ENCODE measurements at places on chromosomes 1 and 21.

DNA sequence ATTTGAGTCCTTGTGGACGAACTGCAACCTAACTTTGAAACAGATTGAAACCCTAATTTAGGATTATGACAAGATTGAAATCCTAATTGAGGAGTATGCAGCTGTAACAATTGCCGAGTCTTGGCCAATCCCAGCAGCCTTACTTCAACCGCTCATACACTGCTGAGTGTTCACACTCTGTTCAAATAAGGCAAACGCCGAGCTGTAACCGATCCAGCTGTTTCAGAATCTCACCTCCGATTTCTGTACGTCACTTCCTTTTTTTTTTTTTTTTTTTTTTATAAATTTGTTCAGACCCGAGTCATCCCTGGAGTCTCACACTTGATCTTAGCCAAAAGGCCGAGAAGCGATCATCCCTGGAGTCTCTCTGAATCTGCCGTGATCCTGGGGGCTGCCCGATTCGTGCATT, 22.3 kb upstream of the ATP5PO start:
- peak; percentile 59 for DNase-seq

- no peak for DNase-seq
Measured at GRCh38 chr1:217542136-217542777, 88.6 kb downstream of the GPATCH2 start.

DNA sequence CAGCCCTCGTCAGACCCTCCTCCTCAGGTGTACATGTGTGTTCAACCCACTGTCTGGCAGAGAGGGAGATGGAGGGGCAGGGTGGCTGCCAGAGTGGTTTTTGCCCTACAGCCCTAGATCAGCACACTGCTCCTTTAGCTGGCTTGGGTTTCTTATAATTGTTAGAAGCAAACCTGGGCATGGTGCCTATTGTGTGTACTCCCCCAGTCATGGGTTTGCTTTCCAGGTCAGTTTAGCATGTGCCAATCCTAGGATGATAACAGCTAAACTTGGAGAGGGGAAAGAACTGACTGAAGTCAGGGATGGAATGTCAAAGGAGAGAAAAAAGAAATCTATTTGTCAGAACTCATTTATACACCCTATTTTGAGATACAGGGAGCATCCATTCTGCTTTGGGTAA, 63.3 kb downstream of the UCK2 start:
- DNase-seq: no peak

- no peak for DNase-seq
Measured at GRCh38 chr1:29972421-29973053, 736.2 kb downstream of the PTPRU start.

DNA sequence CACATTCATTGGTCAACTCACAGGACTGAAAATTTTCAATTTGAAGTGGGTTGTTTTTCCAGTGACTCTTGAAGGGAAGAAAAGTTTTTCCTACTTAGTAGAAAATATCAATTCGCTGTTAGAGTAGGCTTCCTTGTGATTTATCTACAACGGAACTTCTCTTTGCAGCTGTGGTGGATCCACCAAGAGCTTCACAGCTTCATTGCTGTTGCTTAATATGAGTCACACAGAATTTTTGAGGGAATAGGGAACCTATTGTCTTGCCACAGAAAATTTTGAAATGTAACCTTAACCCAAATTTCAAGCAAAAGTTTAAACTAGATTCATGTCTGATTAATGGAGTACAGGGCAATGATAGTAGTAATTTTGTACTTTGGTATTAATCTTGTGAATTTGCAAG, 58.4 kb upstream of the IFI44L start:
- DNase-seq: no peak

- DNase-seq: no peak
Measured at GRCh38 chr1:89965193-89965768, 29.6 kb upstream of the ZNF326 start.

GRCh38 chr1:58030456-58030855, 516.1 kb downstream of the OMA1 start:
- no peak for DNase-seq

GRCh38 chr1:65724151-65724550, 68.5 kb upstream of the PDE4B start:
- no peak for DNase-seq

DNA sequence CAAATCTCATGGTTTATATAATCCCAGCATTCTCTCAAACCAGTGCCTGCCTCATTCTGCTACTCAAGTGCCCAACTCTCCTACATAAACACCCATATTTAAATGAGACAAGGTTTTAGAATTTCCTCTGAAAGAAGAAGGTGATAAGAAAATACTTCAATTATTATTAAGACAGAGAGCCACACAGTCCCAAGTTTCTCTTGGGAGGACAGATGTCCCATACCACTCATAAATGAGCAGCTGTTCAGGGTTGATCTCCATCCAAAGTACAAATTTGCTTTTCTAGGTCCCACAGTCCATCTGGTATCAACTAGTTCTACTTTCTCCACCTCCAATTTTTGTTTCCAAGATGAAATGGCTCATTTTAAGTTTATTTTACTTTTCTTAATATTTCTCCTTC, 11.3 kb downstream of the DCAF8 start:
- no peak for DNase-seq

DNA sequence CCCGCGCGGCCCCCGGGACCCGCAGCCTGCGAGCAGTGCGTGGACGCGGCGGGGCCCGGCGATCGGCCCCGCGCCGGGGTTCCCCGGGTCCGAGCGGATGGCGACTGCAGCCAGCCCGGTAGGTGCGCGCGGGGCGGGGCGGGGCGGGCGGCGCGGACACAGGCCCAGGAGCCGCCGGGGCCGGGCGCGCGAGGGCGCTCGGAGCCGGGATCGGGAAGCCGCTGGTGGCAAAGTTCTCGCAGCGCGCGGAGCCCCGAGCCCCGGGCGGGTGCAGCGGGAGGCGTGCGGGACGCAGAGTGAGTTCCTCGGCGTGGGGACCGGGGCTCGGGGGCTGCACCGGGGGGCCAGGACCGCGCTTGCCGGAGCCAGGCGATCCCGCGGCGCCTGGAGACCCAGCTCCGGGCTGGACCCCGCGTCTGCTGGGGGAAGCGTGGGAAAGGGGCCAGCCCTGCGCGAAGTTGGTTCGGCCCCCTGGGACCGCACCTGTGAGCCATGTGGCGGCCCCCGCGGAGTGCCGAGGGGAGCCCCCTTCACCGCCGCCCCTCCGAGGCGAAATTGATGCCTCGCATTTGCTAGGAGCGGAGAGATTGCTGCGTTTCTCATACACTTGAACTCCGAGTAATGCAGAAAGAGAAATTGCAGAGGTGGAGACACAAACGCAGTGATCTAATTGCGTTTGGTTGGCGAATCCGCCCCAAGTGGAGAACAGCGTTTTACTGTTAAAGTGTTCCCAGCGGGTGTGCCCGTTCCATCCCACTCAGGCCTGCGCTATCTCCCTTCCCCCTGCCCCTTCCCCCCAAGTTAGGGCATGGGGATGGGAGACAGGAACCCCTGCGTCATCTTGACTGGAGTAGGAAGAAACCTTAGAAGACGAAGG, 228.9 kb upstream of the TMEM51 start:
- DNase-seq: no peak

GRCh38 chr1:29849038-29849750, 612.9 kb downstream of the PTPRU start:
- peak; percentile 13 for DNase-seq

GRCh38 chr1:119359730-119360129, 8.9 kb upstream of the HAO2 start:
- DNase-seq: no peak

DNA sequence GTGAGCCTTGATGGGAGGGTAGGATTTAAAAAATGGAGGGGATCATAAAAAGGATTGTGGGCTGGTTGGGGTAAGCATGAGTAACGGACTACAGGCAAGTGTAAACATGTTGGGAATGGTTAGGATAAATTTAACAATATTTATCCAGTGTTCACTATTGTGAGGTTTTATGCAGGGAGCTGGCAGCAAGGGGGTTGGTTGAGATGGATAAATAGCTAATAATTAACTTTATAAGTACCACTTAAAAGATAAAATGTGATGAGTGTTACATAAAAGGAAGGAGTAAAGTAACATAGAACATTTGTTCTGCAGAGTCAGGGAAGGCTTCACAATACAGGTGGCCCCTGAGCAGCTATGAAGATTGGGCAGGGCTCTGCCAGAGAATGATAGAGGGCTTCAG, 109.0 kb downstream of the NGF start:
- no peak for DNase-seq

GRCh38 chr1:81548918-81549587, 251.7 kb upstream of the ADGRL2 start:
- DNase-seq: no peak

GRCh38 chr1:31857863-31858262, 42.0 kb upstream of the SPOCD1 start:
- DNase-seq: no peak

DNA sequence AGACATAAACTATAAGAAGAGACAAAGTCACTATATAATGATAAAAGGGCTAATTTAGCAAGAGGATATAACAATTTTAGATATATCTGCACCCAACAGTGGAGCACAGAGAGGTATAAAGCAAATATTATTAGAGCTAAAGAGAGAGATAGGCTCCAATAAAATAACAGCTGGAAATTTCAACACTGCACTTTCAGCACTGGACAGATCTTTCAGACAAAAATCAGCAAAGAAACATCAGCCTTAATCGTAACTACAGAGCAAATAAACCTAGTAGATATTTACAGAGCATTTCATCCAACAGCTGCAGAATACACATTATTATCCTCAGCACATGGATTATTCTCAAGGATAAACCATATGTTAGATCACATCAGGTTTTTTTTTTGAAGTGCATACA, 642.9 kb downstream of the AMY1C start:
- no peak for DNase-seq

DNA sequence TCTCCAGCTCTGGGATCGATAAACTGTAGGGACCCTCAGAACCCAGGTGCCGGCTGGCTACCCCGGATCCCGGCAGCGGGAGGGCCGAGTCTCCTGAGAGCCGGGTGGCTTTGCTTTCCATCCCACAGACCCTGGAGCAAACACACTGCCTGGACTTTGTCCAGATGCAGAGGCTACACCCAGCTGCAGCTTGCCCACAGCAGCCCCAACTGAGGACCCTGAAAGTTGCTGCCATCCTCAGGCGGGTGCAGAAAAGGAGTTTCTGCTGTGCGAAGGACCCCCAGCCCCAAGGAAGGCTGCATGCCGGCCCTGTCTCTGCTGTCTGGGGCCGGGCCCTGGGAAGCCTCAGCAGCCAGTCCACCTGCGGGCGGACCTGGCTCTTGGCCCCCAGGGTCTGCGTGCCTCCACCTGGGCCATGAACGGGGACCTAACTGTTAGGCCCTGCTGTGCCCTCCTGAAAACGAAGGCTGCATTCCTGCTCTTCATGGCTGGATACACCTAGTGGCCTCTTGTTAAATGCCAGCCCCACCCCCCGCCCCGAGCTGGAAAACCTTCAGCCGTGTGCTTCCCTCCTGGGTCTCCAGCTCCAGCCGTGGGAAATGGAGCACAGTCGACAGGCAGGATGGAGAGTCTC, 97.5 kb upstream of the ARHGEF16 start:
- DNase-seq: no peak

DNA sequence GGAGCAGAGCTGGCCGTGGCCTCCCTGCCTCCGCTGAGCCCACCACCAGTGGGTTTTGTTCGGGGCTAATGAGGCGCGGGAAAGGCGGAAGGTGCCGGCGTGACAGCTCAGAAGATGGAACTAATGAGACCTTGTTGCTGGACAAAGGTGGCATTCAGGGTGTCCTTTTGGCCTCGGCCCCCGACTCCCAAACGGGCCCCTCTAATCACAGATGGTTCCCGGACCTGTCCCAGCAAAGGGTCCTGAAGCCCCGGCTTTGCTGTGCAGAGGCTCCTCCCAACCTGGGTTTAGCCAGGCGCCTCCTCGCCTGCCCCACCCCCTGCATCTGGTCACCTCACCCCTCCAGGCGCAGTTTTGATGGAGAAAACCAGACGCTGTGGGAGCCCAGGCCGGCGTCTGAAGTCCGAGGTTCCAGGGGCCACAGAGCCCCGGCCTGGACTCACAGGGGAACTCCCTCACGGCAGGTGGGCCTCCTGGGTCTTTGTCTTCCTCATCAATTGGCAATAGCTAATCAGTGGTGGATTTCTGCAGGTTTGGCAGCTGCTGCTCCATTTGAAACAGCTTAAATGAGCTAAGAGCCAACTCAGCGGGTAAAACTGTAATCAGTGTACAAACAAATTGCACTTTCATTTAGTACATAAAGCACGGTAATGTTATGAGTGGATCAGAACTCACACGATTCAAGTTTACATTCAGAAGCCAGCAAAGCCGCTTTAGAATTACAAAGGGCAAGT, 44.3 kb upstream of the ADARB1 start:
- DNase-seq: no peak

DNA sequence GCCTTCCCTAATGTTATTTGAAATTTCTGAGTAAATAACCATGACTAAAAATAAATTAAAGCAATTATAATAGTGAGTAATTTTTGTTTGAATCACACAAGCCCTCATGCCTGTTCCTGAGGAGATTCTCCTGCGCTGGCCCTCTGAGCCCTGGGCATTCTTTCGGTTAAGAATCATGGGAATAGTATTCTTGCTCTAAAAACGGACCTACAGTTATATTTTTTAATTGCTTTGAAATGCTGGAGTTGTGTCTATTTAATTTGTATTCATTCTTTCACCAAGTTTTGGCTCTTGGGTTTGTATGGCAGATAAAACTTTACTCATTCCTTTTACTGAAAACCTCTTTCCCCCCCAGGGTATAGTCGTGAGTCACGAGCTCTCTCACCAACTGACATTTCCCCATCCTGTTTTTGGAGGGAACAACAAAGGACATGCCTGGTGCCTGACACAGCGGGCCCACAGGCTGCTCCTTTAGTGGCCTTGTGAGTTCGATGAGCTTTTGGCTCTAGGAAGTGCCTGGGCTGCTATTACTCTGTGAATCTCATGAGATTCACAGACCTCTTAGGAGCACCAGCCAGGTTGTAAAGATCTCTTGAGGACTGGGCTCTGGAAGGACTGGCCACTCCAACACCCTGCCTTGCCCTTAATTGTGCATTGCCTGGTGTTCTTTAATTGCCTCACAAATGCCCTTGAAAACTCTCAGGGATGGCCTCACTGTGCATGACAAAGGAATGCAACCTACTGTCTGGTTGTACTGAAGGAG, 58.6 kb downstream of the DDR2 start:
- no peak for DNase-seq

DNA sequence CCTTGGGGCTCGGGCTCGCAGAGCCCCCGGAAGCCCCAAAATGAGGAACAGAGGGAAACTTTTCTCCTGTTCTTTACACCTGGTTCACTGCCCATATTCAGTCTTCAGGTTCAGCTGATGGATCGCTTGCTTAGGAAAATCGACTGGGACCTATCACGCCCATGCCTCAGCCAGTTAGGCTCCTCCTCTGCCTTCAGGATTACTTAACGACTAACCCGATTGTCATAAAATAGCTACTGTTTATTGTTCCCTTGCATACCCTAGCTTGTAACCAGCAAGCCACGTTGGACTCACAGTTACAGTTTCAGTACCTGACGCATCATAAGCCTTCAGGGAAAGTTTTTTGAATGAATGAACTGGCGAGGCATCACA, 692 bp downstream of the TARDBP start:
- DNase-seq: no peak

- no peak for DNase-seq
Measured at GRCh38 chr1:116433275-116434257, 60.5 kb downstream of the ATP1A1 start.

Data from CD4-positive, alpha-beta T cell treated with Interferon gamma for 1 hour (primary cell).